Umbilical cord (tissue), 2 donors: ENCODE measurements at places on chromosomes 16 and 17.

GRCh38 chr16:65281586-65281985 lies 159.7 kb upstream of the CDH11 start:
- DNase-seq: no peak

GRCh38 chr17:78058001-78058400 lies 70.6 kb downstream of the TMC6 start:
- DNase-seq: peak; percentile 14

- DNase-seq: no peak
These were observed 18.8 kb downstream of the XPO6 start for GRCh38 chr16:28192806-28193529.

GRCh38 chr16:69334696-69335095 lies 4.3 kb upstream of the PDF start:
- no peak for DNase-seq

DNA sequence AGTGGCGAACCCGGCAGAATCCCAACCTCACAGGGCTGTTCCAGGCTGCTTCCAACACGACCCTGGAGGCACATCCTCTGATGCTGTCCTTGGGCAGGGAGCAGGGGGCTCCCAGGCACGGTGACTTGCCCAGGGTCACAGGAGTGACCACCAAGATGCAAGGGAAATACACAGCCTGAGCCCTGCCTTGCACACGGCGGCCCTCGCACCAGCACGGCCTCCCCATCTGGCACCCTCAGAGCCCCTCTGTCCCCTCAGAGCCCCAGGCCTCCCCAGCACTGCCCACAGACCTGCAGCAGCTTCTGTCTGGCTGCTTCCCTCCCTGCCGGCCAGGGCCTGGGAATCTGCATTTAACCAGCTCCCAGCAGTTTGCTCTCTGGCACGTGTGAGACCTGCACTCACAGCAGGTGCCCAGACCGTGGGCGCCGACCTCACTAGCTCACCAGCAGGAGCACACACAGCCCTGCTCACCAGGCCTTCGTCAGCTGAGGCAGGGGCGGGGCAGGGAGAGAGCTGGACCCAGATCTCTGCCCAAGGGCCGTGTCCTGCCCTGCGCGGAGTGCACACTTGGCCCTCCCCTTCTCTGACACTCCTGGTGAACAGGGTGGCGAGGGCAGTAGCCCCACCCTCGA lies 29.7 kb upstream of the ZC3H18 start:
- DNase-seq: no peak

DNA sequence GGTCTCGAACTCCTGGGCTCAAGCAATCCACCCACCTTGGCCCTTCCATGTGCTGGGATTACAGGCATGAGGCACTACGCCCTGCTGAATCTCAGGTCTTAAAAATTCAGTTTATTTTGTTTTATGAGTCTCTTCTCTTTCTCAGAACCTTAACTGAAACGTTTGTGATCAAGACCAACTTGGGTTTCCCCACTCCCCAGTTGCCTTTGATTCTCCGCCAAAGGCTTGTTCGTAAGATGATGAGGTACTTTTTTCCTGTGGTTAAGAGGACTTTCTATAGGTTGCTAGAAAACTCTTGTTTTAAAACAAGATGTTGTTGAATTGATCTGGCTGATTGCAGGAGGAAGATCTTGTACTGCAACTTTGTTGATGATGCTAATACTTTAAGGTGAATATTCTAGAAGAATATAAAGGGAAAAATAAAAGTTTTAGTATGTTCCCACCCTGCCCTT lies 11.7 kb downstream of the ABCC1 start:
- peak; percentile 24 for DNase-seq
